ENCODE measurements at places on chromosomes 16 and 17.
A peak's percentile ranks its signal among the peaks of the same experiment; 100 is the strongest.

DNA sequence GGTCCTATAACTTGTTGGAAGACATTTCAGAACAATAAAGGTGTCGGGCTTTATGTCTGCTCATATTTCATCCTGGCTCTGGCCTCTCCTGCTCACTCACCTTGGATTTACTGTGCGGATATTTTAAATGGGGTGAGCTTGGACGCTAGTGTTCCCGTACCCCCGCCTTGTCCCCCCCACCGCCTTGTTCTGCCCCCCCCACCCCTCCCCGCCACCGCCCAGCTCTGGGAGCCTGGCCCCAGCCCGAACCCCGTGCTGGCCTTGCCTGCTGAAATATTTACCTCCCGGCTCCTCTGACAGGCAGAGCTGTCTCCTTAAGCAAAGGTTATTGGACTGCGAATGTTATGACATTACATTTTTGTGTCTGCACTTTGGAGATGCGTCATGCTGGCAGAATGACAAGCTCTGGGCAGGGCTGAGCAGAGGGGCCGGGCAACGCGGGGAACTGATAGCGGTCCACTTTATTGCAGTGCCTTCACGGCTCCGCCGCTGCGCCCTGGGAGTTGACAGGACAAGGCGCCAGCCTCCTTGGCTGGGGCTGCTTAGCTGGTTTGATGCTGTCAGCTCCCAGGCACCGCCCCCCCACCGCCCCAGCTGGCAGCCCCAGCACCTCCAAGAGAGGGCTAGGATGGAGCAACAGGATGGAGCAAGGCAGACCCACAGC is 222.5 kb upstream of the GSE1 start:
- DNase-seq: no peak

DNA sequence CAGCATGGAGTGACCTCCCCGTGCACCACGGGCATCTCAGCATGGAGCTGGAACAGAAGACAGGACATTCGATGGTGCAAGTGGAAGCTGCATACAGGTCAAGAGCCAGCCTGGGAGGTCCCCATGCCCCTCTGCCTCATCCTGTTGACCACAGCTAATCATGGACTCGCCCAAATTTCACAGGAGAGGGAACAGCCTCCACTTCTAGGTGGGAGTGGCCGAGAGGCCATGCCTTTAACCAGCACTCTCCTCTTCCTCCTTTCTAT is 3.8 kb upstream of the SLC47A2 start:
- no peak for DNase-seq

DNA sequence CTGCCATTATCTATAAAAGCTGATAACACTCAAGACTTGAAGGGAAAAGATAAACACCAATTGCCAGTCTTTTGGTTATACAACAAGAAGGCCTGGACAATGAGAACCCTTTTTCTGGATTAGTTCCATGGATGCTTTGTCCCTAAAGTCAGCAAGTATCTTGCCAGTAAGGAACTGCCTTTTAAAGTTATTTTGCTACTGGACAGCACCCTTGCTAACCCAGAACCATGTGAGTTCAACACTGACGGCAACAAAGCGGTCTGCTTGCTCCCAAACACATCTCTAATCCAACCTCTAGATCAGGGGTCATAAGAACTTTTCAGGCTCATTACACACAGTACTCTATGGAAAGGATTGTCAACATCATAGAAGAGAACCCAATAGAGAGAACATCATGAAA is 25.3 kb upstream of the ABCA6 start:
- DNase-seq: no peak

GRCh38 chr17:78797213-78797612 is 15.1 kb upstream of the CYTH1 start:
- DNase-seq: no peak

DNA sequence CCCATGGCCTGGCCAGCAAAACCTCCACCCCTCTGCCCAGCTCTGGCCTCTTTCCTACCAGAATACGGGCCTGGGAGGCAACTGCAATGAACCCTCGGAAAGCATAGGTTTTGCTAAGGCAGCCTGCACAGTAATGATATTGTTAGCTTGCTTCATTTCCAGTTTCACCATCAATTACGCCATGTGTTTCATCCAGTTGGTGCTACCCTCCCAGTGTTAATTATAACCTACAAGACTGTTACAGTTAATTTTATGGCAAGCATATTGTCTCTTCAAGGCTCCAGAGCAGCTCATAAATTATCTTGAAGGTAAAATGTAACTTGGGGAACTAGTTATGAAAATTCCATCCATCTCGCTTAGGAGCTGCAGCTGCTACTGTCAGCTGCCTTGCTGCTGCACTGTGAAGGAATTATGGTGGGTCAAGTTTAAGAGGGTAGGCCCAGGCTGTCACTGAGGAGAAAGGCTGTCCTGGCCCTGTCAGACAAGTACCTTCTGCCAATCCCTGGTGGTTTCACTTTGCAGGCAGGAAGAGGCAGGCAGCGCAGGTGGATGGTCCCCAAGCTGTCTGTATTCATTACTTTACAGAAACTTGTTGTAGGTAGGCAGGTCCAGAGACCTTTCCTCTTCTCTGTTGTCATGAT is 242.9 kb downstream of the FTO start:
- no peak for DNase-seq

GRCh38 chr16:48123104-48123788 is 32.5 kb downstream of the ABCC12 start:
- DNase-seq: no peak

GRCh38 chr17:61496174-61496956 is 44.1 kb downstream of the TBX4 start:
- no peak for DNase-seq

- DNase-seq: no peak
These were observed 3.4 kb downstream of the CASKIN2 start for GRCh38 chr17:75511610-75512575.

DNA sequence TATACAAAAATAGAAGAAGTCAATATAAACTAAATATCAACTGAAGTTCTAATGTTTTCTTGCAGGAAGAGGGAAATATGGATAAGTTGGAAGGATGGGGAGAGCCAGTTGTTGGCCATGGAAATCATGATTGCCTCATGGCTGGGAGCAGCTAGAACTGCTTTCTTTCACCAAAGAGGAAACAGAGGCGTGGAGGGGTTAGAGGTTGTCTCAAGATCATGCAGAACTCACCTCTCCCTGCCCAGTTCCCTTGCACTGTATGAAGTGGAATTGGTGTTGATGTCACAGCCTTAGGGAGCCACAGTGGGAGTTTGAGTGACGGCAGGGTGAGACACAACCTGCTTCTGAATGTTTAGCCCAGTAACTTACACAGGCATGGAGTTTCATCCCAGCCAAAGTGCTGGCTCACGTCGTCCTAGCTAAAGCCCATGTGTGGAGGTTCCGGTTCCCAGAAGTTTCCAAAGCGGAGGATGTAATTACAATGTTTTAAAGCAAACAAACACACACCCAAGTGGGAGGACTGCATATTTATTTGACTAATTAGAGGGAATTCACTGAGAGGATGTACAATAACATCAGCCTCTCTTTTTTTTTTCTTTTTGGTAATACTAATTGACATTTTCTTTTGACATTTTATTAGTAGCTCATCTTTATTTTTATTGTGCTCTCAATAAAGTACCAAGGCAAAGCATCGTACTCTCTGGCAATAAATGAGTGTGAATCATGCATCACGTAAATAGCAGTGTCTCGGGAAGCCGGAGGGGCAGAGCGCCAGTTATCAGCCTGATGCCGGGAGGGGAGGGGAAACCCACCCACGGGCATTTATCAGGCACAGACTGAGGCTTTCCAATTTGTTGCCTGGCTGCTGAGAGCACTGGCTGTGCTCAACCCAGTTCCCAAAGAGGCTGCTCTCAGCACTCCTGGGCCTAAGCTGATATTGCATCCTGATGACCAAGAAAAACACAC is 118.7 kb upstream of the CDH5 start:
- DNase-seq: no peak

DNA sequence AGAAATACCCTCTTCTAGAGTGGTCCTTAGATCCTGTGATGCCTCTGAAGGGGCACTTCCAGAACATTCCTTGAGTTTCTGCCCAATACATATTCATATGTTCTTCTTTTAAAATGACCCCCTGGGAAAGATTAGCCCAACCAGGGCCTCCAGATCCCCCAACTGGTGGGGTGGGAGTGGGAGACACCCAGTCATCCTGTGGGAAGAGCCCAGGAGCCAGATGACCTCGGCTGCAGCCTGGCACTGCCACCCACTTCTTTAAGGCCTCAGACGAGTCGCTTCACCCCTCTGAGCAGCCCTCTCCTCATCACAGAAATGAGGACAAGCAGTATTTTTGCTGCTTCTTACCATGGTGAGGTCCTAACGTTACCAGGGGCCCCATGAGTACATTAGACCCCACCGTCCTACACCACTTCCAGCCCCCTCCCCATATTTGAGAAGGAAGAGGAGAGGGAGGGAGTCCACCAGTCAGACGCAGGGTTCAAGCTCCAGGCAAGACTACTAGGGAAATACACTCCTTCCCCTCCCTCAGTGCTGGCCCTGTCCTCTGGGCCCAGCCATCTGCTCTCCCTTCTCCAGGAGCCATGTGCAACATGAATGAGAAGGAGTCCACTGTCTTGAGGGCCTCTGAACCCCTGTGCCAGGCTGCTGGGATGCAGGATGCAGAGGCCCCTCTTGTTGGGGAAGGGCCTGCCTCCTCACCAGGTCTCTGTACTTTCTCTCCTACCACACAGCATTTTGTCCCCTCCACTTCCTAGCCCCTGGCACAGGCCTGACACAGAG is 11.8 kb downstream of the MPO start:
- DNase-seq: no peak

GRCh38 chr17:46029627-46030026 is 30.6 kb downstream of the STH start:
- DNase-seq: no peak

GRCh38 chr17:55426851-55427586 is 5.4 kb upstream of the MMD start:
- no peak for DNase-seq

DNA sequence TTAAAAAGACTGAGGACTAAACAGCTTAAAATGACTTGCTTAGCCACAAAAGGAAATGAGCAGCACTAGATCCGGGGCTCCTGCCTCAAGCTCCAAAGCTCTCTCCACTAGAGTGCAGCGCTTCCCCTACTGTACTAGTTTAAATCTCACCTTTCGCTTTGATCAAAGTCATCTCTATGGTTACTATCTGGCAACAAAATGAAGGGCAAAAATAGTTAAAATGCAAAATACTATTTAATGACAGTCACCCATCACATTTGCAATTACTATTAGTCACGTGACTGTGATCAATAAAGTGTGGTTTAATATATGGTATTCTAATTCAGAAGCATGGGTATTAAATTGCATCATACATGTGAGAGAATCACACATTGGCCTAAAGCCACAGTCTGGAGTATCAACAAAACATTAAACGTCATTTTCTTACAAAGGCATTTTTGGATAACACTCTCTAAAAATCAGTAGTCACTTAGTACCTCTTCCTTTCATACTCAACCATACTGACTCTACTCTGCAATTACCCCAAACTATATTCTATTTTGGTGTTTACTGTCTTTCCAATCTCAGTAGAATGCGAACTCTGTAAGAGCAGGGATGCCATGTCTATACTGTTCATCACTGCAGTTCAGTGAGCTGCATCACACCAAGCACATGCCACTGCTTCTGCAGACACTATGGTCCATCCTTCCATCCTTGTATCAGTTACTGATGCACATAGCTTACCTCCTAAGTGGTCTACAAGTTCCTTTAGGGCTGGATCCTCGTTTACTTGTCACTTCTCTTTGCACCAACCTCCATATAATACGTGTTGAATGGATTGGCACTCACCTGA is 6.2 kb downstream of the PSMD12 start:
- DNase-seq: peak; percentile 9

DNA sequence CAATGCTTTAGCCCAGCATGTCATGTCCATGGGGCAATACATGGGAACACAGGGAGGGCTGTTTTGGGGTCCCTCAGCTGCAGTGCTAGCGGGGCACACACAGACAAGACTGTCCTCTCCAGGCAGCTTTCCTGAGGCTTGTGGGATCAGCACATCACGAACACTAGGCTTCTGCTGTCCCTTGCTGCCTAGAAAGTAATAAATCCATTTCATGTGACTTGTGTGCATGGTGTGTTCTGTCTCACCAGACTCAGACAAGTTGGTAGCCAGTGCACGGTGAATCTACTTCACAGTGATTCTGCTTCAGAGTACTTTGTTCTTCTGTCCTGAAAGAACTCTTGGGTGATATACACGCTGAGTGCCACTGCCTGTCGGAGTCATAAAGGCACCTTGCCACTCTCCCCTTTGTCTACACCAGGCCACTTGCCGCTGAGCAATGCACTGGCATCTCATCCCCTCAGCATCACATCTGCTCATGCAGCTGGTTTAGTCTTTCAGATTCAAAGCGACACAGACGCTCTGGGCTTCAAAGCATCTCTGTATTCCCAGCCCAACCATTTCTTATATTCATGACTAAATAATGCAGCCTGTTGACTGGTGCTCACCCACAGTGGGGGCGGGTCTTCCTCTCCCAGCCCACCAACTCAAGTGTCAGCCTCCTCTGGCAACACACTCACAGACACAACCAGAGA is 95.2 kb upstream of the COX10 start:
- no peak for DNase-seq

GRCh38 chr17:69869667-69870066 is 205.4 kb upstream of the KCNJ16 start:
- no peak for DNase-seq

GRCh38 chr17:50541716-50542688 is 5.0 kb upstream of the SPATA20 start:
- DNase-seq: no peak

- no peak for DNase-seq
These were observed 608.3 kb upstream of the SALL1 start for GRCh38 chr16:51759329-51759728.

DNA sequence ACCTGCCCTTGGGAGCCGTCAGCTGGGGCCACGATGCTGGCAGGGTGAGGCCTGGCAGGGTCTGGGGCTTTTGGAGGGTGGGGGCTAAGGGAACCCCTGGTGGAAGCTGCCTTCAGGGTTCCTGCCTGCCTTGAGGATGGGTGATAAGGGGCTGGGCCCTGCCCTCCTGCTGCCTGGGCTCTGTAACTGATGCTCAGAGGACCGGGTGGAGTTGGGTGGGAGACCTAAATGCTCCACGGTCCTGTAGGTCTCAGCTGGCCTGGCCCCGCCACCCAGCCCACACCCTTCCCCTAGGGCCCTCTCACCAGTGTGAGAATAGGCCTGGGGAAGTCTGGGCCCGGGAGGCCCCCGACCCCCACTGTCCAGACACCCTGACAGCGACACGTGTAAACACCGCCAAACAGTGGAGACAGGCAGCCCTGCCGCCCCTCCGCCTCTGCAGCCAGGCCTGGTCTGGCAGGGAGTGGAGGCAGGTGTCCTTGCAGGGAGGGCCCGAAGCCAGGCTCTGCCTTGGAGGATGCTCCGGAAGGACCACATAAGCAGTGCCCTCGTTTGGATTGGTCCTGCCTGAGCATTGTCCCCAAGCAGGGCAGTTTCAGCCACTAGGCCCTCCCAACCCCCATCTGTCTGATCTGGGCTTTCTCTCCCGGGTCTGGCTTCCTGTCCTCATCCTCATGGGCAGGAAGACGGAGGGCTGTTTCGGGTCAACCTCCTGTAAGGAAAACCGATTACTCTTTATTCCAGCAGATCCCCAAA is 6.5 kb upstream of the BAHCC1 start:
- no peak for DNase-seq

- DNase-seq: no peak
These were observed 21.1 kb downstream of the TTYH2 start for GRCh38 chr17:74234486-74234885.

GRCh38 chr16:83589576-83589975 is 218.2 kb upstream of the HSBP1 start:
- DNase-seq: no peak
